ENCODE measurements at places on chromosomes 13 and 19. TPM values are rescaled to one million over a fixed set of nuclear protein-coding genes. Genes with fewer than 3 reads are reported as not detected.

KIR2DL1 gene
- total RNA-seq: not detected

PLVAP gene
- total RNA-seq: 0.11 TPM

FBXO27 gene
- total RNA-seq: not detected

FGF21 gene
- total RNA-seq: not detected

PGLYRP2 gene
- total RNA-seq: not detected

FGF14 gene
- total RNA-seq: not detected

ZNF763 gene
- total RNA-seq: 2.0 TPM

AMER2 gene
- not detected for total RNA-seq

PDE4C gene
- total RNA-seq: 0.08 TPM

OR7E24 gene
- total RNA-seq: not detected

RPL13A gene
- total RNA-seq: 1,992 TPM

GSX1 gene
- not detected for total RNA-seq

CEBPA gene
- total RNA-seq: 0.11 TPM

LENG8 gene
- total RNA-seq: 171 TPM

MBD3L3 gene
- not detected for total RNA-seq

CD177 gene
- total RNA-seq: not detected

Measured in activated CD8-positive, alpha-beta T cell treated with anti-CD3 and anti-CD28 coated beads, Interleukin-2, amount 10 ng/mL, durations not matched to agents 7 days and 5 days (primary cell).